Fibroblast of skin of back (primary cell): ENCODE measurements at places on chromosomes 16 and 17.

- DNase-seq, result no peak
These were observed 25.4 kb downstream of the CTU2 start for GRCh38 chr16:88731699-88732098.

- DNase-seq, result peak; percentile 43
These were observed 1.1 kb downstream of the CHTF8 start for GRCh38 chr16:69131167-69131838.

DNA sequence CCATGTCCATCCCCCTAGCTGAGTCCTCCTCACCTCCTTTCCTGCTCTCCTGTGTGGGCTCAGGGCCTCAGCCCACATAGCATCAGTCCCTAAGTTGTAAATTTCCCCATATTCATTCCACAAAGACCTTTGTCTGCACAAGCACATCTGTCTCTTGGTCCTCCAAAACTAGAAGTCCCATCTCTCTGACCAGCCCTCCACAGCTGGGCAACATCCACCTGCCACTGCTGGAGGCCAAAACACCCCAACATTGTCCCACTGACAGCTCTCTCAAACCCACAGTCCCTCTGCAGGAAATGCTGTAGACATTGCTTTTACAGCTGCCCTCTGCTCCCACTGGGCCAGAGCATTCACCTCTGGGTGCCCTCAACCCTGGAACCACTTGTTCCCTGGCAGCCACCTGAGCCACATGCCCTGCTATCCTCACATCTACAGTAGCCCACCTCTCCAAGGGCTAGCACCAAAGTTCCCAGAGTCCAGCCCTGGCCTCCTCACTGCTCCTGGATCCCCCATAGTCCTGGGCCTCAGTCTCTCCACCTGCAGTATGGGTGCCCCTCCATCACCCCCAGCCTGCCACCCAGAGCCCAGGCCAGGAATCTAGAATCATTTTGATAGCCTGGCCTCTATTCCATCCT is 1722.7 kb downstream of the TP53TG3F start:
- DNase-seq, result no peak

DNA sequence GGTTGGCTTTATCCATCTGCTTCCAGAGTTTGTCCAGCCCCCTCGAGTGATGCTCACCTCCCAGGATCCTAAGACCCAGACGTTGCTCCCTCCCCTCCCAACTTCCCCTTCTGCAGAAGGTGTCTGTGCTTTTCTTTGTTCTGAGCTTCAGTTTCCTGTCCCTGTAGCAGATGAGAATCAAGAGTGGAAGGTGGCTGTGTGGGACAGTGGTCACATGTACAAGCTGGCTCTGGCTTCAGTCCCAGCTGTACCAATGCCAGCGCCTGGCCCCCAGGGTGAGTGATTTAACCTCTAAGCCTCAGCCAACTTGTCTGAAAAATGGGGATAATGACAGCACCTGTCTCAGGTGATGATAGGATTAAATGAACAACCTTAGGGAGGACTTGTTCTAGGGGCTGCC is 7.7 kb downstream of the PRR15L start:
- DNase-seq, result no peak

GRCh38 chr16:57634171-57634570 is 5.7 kb downstream of the ADGRG1 start:
- peak; percentile 82 for DNase-seq

DNA sequence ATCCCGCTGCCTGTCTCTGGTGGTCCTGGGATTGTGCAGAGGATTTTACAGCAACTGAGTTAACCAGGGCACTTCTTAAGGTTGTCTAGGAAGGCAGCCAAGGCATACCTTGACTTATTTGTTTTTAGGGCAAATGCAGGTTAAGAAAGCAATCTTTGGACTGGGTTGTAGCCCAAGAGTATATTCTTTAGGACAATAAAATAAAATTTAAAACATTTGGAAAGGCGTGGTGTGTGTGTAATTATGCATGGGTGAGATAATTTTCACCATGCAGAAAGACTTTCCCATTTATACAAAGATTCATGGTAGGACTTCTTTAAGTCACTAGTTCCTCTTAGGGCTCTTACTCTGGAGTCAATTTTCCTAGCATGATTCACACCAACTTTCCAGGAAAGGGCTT is 93.1 kb downstream of the SPACA3 start:
- DNase-seq, result no peak

- no peak for DNase-seq
These were observed 134.1 kb upstream of the GNAO1 start for GRCh38 chr16:56057151-56057550.

DNA sequence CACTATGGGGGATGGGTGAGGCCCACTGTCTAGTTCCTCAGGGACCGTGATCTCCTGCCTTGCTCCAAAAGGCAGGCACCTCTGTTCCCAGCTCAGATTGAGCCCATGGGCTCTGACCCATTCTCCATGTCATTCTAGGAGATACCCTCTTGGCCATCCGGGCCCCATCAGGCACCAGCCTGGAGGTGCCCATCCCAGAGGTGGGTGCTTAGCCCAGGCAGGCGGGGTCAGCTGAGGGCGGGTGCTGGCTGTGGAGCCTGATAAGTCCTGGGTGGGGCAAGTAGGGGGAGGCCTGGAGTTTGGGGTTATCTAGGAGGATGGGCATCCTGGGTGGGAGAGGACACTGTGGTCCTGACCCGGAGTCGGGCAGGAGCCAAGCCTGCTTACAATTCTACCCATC is 2.3 kb downstream of the E2F4 start:
- no peak for DNase-seq

- no peak for DNase-seq
These were observed 735.1 kb upstream of the GOT2 start for GRCh38 chr16:59469266-59469665.

DNA sequence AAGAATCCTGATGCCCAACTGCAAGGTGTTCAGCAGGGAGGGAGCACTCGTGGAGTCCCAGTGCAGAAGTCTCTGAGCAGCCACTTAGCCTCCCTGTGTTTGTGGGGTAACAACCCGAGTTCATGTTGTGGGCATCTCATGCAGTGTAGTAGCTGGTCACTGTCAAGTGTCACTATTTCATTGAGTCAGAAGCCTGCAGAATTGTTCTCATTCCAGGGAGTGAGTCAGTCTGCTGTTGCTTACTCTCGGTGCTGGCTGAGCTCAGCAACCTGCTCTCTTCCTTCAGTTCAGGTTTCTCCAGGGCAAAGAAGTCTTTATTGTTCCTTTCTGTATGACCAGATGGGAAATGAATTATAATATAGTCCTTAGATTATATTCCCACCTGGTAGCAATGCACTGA is 24.1 kb downstream of the HMOX2 start:
- DNase-seq, result peak; percentile 87

GRCh38 chr16:68090130-68090529 is 5.0 kb downstream of the NFATC3 start:
- no peak for DNase-seq

GRCh38 chr16:66322174-66322573 is 44.3 kb upstream of the CDH5 start:
- no peak for DNase-seq

GRCh38 chr17:42845556-42845917 is 1.2 kb downstream of the AOC2 start:
- no peak for DNase-seq

- DNase-seq, result no peak
These were observed 248.8 kb upstream of the TBX2 start for GRCh38 chr17:61150686-61151299.

DNA sequence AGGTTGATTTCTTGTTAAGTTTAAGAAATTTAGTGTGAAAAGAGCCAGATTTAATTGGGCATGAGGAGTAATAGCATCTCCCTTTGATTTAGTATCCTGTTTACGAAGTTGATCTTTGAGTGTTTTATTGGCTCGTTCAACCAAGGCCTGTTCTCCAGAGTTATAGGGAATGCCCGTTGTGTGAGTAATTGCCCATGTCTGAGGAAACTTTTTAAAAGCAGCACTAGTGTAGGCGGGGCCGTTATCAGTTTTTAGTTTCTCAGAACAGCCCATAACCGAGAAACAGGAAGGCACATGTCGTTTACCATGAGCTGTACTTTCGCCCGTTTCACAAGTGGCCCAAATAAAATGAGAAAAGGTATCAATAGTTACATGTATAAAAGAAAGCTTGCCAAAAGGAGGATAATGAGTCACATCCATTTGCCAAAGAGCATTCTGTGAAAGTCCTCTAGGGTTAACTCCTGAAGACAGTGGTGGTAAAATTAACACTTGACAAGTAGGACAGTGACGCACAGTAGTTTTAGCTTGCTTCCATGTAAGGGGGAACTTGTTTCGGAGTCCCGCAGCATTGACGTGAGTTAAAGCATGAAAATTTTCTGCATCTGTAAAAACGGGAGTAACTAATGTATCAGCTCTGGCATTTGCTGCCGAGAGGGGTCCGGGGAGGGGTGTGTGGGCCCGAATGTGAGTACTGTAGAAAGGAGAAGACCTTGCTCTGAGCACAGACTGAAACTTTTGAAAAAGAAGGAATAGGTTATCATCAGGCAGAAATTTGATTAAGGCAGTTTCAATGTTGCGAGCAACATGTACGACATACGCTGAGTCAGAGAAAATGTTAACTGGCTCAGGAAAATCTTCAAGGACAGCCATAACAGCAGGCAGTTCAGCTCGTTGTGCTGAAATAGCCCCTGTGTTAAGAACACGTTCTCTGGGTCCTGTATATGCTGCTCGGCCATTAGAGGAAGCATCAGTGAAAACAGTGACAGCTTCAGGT is 18.5 kb upstream of the KCTD5 start:
- DNase-seq, result peak; percentile 47

GRCh38 chr16:65306300-65306699 is 184.4 kb upstream of the CDH11 start:
- DNase-seq, result no peak

DNA sequence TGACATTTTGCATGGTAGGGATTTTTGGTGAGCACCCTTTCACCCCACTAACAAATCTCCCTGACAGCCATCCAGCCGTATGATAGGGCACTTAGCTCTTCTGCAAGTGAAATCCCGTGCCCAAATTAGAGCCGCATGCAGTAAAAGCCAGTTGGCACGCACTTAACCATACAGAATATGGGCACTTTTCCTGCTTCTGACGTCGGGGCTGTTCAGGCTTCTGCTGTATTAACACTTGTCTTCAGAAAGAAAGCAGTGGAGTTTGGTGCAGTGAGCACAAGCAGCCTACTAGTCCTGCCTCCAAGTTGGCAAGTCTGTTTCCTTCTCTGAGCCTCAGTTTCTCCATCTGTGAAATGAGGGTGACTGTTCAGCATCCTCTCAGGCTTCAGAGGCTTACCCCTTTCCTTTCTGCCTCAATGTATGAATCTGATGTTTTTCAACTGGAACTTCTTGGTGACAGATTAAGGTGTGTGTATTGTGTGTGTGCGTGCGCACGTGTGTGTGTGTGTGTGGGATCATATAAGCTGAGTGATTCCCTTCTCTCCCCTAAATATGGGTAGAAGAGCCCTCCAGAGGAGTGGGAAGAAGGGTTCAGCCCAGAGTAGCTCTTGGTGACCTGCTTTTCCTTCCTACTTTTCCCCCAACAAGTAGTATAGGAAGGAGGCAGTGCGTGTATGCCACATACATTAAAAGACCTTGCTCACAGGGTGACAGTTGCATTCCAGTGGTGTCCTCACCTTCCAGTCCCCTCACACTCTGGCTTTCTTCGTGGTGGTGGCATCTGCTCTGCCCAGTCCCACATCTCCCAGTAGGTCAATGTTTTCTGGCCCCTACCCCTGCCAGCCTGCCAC is 19.0 kb downstream of the IGF2BP1 start:
- no peak for DNase-seq

GRCh38 chr17:37743875-37744632 is 805 bp downstream of the HNF1B start:
- no peak for DNase-seq

DNA sequence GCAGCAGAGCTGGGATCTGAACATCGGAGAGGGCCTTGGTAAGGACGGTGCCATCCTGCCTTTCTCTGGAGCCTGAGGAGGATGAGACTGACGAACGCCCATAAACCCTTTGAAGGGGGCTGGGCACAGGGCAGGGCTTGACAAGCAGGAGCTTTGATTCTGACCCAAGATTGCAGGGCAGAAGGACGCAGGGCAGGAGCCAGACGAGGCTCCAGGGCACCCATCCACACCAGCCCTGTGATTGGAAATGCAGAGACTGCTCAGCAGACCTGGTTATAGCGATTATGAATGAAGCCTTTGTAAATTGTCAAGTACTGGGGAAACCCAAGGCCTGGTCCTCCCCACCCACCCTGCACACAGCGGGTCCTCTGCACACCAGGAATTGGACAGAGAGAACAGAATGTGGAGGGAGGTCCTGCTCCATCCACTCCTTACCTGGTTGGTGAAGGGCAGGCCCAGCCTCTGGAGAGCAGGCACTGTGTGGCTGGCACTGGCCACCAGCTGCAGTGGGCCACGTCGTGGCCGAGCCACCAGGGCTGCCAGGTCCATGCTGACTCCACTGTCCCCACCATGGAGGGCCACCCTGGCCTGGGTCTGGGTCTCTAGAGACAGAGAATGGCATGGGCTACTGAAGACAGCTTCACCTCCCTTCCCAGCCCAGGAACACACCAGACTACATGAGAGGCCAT is 68.8 kb downstream of the RMI2 start:
- no peak for DNase-seq

DNA sequence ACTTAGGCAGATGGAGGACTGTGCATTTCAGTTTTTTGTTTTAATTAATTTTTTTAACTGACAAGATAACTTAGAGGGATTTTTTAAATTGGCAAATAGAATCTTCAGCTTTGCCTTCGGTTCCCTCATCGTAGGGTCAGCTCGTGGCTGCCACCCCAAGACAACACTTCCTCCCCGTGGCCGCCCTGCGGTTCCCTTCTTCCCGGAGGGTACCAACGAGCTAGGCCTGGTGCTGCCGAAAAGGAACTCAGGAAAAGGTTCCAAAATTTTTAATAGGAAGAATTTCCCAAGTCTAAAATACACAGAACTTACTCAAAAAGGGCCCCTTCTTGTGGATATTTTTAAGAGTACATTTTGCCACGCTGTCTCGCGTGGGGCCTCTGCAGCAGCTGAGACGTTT is 210.4 kb upstream of the CHMP6 start:
- DNase-seq, result no peak

GRCh38 chr16:81610144-81610842 is 165.7 kb downstream of the CMIP start:
- peak; percentile 83 for DNase-seq

DNA sequence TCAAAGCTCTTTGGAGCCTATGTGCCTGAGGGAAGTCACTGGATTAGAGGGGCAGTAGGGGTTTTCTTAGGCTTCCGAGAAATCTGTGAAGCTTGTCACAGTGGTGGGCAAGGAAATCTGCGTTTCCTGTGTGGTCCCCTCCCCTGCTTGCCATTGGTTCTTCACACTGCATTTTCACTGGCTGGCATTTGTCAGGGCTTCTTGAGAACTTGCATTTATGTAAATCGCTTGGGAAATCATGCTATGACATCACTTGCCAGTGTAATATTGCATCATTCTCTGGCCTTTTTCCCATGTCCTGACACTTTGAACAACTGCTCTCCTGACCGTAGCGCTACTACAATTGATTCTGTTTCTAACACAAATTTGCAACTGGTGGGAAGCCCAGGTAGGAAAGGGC is 1.8 kb downstream of the CACNG3 start:
- no peak for DNase-seq

- no peak for DNase-seq
These were observed 62.9 kb downstream of the MRC2 start for GRCh38 chr17:62690168-62690897.

DNA sequence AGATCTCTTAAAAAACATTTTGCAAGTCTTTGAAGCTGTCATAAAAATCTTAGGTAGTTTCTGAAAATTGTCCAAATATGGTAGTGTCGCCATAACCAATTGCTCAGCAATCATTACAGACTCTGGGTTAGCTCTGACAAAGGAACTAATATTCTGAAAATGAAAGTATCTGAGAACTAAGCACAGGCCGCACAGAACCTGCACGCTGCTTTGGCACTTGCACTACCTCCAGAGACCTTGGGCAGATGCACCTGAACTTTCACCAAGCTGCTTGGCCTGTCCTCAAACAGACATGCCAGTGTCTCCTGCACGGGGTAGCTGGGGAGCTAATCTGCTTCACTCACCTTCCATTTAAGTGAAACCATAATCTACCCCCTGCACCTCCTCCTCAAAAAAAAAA is 317.0 kb downstream of the MAF start:
- no peak for DNase-seq
